ENCODE measurements at places on chromosomes 16 and 17.

DNA sequence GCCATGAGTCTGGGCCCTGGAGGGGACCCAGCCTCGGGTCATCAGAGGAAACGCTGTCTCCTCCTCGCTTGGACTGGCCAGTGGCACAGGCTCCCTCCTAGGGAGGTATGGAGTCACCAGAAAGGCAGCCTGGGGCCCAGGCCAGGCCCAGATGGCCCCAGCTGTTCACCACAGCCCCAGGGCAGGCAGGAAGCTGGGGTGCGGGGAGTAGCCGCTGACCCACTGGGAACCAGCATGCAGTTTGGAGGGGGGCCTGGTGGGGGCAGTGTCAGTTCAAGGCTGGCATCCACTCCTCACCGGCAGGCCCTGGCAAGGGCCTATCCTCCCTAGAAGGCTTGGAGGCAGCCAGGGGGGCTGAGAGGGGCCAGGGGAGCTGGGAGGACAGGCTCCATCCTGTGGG is 48.8 kb downstream of the SDK2 start:
- no peak for DNase-seq

DNA sequence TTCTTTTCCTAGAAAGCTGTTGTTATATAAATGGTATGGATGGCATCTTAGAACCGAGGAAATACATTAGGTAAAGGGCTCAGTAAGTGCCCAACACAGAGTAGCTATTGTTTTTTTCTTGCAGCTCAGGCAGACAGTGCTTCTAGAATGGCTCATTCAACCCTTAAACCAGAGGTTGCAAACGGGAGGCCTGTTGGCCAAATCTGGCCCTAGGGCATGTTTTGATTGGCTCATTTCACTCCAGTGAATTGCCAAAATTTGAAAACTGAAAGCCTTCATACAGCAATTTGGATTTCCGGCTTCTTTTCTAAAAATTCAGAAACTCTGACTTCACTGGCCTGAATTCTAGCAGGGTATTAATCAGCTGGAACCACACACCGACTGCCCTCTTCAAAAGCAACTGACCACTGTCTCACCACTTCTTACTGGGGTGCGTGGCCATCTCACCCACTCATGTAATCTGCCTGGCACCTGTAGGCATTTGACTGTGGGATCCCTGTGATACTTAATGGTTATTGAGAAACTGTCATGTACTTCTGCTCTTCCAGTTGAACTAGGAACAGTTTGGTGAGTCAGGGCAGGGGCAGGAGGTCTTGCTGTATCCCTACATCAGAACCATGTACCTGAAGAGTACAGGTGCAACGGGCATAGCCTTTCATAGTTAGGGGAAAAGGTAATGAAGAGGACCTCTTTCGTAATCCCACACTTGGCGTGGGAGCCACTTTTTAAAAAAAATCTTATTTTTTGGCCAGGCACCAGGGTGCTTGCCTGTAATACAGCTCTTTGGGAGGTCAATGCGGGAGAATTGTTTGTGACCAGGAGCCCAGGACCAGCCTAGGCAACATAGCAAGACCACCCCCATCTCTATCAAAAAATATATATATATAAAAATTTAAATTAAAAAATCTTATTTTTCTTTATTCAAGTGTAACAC is 53.6 kb upstream of the SCNN1B start:
- no peak for DNase-seq

- no peak for DNase-seq
Observed at GRCh38 chr17:71870546-71870862, 250.3 kb upstream of the SOX9 start.

DNA sequence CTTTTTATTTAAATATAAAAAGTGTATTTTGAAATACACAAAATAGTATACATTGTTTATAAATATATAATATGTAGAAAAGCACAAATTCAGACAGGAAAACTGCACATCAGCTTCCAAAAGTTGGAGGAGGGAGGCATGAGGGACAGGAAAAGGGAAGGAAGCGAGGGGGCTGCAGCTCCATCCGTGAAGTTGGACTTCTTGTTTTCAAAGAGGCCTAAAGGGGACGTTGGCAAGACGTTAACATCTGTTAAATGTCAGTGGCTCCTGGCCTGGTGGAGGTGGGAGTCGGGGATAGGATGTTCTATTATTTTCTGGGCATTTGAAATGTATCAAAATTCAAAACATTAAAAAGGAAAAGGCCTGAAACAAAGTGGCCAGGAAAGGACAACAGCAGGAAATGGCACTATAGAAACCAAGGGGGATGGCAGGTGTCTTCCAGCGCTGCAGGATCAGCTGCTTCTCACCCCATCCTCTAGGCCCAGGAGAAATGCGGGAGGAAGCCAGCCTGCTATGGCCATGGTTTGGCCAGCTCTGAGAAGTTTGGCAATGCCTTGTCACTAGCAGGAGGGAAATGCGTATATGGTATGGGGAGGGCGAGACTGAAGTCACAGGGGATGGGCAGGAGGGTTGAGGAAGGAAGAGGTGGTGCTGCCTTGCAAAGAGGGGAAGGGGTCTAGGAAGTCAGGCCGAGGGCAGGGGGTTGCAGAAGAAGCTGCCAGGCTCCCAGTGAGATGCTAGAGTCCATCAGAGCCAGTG is 6.4 kb downstream of the CMTM2 start:
- no peak for DNase-seq

GRCh38 chr17:7094652-7095019 is 14.6 kb upstream of the CLEC10A start:
- DNase-seq: no peak

- DNase-seq: peak; percentile 2
Observed at GRCh38 chr16:73058616-73059409, 10.9 kb upstream of the ZFHX3 start.

DNA sequence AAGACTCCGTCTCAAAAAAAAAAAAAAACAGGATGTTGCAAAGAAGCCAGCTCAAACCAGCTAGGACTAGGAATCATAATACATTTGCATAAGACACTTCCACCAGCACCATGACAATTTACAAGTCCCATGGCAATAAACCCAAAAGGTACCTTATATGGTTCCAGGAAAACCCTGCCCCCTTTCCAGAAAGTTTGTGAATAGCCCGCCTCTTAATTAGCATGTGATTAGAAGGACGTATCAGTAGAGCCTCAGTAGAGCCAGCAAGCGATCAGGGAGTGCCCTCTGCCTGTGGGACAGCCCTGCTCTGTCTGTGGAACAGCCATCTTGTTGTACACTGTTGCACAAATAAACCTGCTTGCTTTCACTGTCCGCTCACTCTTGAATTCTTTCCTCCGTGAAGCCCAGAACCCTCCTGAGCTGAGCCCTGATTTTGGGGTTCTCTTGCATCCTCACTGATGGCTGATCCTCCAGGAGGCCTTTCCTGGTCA is 14.0 kb downstream of the NUPR1 start:
- DNase-seq: no peak

- DNase-seq: no peak
Observed at GRCh38 chr17:49382556-49382955, 20.5 kb upstream of the ZNF652 start.

- no peak for DNase-seq
Observed at GRCh38 chr17:31823014-31823413, 36.0 kb downstream of the COPRS start.

- DNase-seq: no peak
Observed at GRCh38 chr17:75765981-75766380, 989 bp upstream of the GALK1 start.

GRCh38 chr16:27311448-27311830 is 2.3 kb upstream of the IL4R start:
- no peak for DNase-seq

- DNase-seq: peak; percentile 85
Observed at GRCh38 chr16:11105038-11105903, 150.7 kb downstream of the SOCS1 start.

GRCh38 chr17:43864161-43864984 is 17.4 kb downstream of the CD300LG start:
- no peak for DNase-seq

GRCh38 chr16:82027629-82028064 is 7.4 kb upstream of the HSD17B2 start:
- no peak for DNase-seq

DNA sequence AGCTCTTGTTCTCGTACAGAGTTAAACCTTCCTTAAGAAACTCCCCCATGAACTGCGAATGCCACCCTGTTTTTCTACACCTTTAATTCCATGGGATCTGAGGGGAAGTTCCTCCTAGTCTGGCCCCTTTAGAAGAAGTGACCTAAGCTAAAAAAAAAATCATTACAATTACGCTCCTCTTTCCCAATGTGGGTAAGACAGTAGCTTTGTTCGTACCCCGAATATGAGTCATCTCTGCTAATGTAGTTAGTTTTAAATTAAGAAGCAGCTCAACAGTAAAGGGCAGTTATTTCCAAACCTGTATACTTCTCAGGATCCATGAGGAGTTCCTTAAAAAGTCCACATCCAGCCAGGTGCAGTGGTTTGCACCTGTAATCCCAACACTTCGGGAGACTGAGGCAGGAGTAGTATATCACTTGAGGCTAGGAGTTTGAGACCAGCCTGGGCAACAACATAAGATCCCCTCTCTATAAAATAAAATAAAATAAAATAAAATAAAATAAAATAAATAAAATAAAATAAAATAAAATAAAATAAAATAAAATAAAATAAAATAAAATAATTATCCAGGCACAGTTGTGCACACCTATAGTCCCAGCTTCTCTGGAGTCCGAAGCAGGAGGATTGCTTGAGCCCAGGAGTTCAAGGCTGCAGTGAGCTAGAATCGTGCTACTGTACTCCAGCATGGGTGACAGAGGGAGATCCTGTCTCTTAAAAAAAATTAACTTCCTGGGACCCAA is 26.1 kb downstream of the RCVRN start:
- DNase-seq: no peak

DNA sequence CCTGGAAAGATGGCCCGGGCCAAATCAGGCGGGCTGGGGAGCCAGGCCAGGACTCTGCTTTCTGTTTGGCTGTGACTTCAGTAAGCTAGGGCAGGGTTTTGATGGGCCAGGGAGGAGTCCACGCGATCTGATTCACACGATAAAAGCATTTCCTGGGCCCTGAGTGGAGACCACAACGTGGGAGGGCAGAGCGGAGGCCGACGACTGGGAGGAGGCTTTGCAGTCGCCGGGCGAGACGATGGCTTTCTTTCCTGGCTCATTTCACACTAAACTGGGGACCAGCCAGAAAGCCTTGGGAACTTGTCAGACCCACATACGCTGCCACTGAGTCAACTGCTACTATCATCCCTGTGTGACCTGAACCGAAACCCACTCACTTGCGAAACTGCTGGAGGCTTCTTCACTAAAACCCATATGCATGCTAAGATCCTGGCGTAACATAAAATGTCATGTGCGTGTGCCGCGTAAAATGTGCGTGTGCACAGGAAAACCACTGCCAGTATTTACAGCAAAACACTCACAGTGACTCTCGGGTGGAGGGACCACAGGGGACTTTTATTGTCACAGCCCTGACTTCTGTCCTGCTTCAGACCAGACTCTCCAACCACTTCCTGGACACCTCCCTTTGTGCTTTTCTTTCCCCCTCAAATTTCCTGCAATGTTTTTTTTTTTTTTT is 14.2 kb upstream of the RHBDF2 start:
- peak; percentile 94 for DNase-seq

- peak; percentile 79 for DNase-seq
Observed at GRCh38 chr17:37605813-37606505, 3.3 kb downstream of the SYNRG start.

GRCh38 chr16:51567911-51568310 is 416.8 kb upstream of the SALL1 start:
- DNase-seq: no peak

- no peak for DNase-seq
Observed at GRCh38 chr17:59892251-59892923, 356 bp downstream of the TUBD1 start.

GRCh38 chr17:74531231-74531761 is at the start of gene CD300LB:
Gene CD300LB (minus strand): TSS chr17:74531475. CDS start chr17:74531350, 125 bp downstream.
- no peak for DNase-seq

- DNase-seq: peak; percentile 39
Observed at GRCh38 chr17:5282642-5283217, 646 bp downstream of the RABEP1 start.

DNA sequence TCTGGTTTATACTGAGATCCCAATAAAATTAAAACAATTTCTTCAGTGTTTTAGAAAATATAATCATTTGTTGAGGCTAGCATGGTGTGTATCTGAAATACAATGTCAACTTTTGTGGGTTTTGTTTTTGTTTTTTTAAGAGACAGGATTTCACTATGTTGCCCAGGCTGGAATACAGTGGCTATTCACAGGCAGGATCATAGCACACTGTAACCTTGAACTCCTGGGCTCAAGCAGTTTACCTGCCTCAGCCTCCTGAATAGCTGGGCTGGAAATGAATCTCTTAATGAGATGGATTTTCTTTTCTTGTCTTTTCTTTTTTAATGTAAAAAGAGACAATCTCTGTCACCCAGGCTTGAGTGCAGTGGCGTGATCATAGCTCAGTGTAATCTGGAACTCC is 12.1 kb downstream of the DDX42 start:
- no peak for DNase-seq

DNA sequence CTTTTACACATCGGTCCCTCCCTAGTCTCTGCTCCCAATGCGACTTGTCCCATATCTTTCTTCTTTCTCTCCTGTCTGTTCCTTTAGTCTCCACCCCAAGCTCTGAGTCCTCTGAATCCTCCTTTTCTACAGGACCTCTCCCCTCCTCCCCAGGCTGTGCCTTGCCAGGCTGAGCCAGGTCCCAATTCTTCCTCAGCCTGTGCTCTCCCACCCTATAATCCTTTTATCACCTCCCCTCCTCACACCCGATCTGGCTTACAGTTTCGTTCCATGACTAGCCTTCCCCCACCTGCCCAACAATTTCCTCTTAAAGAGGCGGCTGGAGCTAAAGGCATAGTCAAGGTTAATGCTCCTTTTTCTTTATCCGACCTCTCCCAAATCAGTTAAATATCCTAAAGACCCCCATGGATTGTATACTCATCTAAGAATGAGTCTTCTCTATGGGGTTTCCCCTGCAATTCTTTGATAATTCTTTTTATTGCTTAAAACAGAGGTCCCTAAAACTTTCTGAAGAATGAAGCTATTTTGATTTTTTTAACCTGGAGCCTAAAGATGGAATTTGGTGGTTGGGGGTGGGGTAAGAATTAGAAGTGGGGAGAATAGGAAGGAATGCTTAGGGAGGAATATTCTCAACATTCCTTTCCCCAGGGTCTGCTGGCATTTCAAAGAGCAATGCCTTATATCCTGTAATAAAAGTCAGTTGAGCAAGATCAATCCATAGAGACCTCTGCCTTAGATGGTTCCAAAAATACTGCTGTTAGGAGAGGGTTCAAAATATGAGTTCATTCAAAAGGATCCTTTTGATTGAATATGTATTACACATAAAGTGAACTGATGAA is 102.8 kb downstream of the MYO1D start:
- no peak for DNase-seq

DNA sequence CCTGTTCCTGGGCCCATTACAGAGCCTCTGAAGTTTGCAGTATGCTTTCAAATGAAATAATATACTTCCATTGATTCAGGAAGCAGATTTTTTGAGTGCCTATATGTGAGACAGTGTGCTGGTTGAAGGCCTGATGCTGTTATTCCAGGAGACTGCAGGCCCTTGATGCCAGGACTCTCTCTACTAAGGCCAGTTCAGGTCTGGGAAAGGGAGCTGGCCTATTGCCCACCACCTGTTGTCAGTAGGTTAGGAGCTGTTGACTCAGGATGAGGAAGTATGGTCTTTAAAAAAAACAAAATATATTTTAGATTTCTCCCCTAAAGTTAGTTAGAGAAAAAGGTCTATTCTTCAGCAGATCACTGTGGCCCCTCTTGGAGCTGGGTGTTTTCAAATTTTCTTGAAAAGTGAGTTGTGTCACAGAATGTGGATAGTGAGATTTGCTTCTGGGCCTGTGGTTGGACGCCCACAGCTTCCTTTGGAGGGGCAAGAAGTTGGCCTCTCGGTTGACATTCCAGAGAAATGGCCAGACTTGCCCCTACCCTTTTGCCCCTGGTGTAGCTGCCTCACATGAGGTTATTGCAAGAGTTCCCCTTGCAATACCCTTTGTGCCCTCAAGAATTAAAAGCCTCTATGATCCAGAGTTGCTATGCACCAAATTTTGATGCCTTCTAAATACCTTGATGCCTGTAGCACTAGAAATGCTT is 7.9 kb downstream of the ESRP2 start:
- DNase-seq: no peak
